ENCODE measurements at places on chromosomes 7 and 10. TPM values are rescaled to one million over a fixed set of nuclear protein-coding genes. Genes with fewer than 3 reads are reported as not detected.
A peak's percentile ranks its signal among the peaks of the same experiment; 100 is the strongest.

DNA sequence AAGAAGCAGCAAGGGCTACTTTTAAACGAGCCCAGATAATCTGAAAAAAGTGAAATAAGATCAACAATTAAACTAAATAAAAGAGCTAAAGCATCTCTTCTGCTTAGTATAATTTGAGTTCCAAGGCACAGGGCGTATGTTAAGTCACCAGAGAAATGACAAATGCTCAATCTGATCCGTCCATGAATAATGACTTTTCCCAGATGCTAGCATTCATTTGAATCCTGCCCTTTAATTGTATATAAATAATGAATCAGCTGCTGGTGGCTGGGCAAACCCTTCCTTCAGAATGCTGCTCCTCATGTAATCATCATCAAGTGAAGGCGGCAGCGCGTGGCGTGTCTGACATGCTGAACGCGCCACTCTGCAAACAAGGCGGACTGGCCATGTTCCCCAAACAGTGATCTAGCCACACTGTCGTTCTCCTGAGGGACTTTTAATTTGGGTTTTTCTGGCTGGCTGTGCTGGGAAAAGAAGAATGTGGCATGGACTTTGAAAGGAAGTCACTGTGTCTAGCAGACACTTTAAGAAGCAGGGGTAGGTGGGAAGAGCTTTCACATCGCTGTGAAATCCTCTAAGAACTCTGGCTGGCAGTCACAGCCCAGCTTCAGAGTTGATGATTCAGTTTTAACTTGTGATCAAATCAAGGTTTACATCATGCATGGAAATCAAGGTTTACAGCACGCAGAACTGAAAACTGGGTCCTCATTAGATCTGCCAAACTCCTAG lies 70.7 kb downstream of the BEND7 start:
- DNase-seq, result no peak
- peaks cover 5% of the 10 kb centered on the region for H3K27me3 ChIP-seq
- no peaks in the 10 kb centered on the region for H3K36me3 ChIP-seq

DNA sequence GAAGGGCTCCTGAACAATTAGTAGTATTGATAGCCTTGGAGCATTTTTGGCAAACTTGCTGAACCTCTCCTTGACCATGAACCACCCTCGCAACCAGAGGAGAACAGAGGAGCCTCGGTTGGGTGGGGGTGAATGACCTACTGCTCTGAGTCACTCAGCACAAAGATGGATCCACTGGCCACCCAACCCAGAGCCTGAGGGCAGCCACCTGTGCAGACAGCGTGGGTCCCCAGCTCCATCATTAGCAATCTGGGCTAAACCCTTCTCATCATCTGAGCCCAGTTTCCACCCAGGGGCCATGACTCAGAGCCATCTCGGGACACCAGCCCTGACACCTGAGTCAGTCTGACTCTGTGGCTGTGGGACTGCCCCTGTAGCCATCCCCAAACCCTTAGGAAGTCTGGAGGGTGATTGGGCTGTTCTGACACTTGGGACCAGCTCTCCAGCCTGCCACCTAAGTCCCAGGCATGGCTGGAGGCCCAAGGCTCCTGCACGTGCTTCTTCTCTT lies 171.8 kb upstream of the GPR26 start:
- no peak overlapping the region for H3K4me3 ChIP-seq
- no peaks in the 10 kb centered on the region for H3K27me3 ChIP-seq
- H3K27ac ChIP-seq, result no peak overlapping the region
- H3K4me1 ChIP-seq, result no peaks in the 10 kb centered on the region
- no peak for DNase-seq

- no peak overlapping the region for H3K4me3 ChIP-seq
- DNase-seq, result no peak
- H3K4me1 ChIP-seq, result peaks cover 7% of the 10 kb centered on the region
- no peaks in the 10 kb centered on the region for H3K27me3 ChIP-seq
- peaks cover 78% of the 10 kb centered on the region for H3K36me3 ChIP-seq
Observed at GRCh38 chr10:73800560-73801252, 10.7 kb downstream of the NDST2 start.

DNA sequence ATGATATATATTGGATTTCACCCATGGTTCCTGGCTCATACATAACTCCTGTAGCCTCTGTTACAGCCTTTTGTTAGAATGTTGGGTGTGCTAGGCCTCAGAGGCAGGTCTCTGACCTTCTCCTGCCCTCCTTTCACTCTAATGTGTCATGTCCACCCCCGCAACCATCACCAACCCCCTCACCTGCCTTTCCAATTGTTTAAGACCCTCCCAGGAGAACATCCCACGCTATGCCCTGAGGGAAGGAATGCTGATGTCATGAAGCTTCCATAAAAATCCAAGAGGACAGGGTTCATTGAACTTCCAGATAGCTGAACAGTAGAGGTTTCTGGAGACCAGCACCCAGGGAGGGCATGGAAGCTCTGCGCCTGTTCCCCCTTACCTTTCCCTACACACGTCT lies 30.8 kb upstream of the C10orf67 start:
- peaks cover 13% of the 10 kb centered on the region for H3K4me1 ChIP-seq
- H3K4me3 ChIP-seq, result no peak overlapping the region
- H3K27ac ChIP-seq, result no peak overlapping the region
- H3K36me3 ChIP-seq, result no peaks in the 10 kb centered on the region

GRCh38 chr7:131488361-131488760 lies 68.1 kb downstream of the PODXL start:
- no peaks in the 10 kb centered on the region for H3K27me3 ChIP-seq
- H3K4me1 ChIP-seq, result no peaks in the 10 kb centered on the region
- no peak overlapping the region for H3K4me3 ChIP-seq
- H3K27ac ChIP-seq, result no peak overlapping the region
- DNase-seq, result no peak

DNA sequence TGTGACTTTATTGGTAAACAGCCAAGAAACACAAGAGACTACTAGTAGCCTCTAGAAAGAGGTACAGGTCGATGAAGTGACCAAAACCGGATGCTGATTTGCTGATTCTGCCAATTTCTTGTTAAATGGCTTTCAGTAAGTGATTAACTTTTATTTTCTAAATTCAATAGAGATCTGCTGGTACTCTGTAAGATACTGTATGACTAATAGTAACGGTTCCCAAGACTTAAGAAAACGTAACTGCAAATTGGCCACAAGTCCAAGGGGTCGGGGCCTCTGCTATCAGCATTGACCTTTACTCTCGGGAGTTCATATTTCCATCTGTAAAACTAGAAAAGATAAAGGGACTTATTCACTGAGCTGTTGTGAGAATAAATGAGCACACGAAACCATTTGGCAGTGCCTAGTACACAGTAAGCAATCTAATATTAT lies 1.4 kb downstream of the FAM3C start:
- no peaks in the 10 kb centered on the region for H3K27me3 ChIP-seq
- H3K27ac ChIP-seq, result peak overlapping the region; percentile 55
- H3K4me3 ChIP-seq, result peak overlapping the region; percentile 75
- H3K36me3 ChIP-seq, result peaks cover 33% of the 10 kb centered on the region

- no peak overlapping the region for H3K4me3 ChIP-seq
- no peaks in the 10 kb centered on the region for H3K27me3 ChIP-seq
- no peak for DNase-seq
- no peaks in the 10 kb centered on the region for H3K4me1 ChIP-seq
- no peaks in the 10 kb centered on the region for H3K36me3 ChIP-seq
- no peak overlapping the region for H3K27ac ChIP-seq
Observed at GRCh38 chr10:103926722-103927319, 8.8 kb upstream of the STN1 start.

GRCh38 chr10:59970396-59971368 lies 64.3 kb upstream of the CCDC6 start:
- H3K27me3 ChIP-seq, result no peaks in the 10 kb centered on the region
- no peak overlapping the region for H3K4me3 ChIP-seq
- no peak overlapping the region for H3K27ac ChIP-seq
- DNase-seq, result no peak
- no peaks in the 10 kb centered on the region for H3K4me1 ChIP-seq

- no peaks in the 10 kb centered on the region for H3K36me3 ChIP-seq
- no peak overlapping the region for H3K27ac ChIP-seq
- H3K27me3 ChIP-seq, result no peaks in the 10 kb centered on the region
- DNase-seq, result no peak
Observed at GRCh38 chr7:18798088-18798906, 302.7 kb downstream of the HDAC9 start.

GRCh38 chr7:10343108-10343507 lies 630.6 kb upstream of the PHF14 start:
- no peak for DNase-seq
- H3K36me3 ChIP-seq, result no peaks in the 10 kb centered on the region
- no peaks in the 10 kb centered on the region for H3K4me1 ChIP-seq
- H3K27ac ChIP-seq, result no peak overlapping the region

DNA sequence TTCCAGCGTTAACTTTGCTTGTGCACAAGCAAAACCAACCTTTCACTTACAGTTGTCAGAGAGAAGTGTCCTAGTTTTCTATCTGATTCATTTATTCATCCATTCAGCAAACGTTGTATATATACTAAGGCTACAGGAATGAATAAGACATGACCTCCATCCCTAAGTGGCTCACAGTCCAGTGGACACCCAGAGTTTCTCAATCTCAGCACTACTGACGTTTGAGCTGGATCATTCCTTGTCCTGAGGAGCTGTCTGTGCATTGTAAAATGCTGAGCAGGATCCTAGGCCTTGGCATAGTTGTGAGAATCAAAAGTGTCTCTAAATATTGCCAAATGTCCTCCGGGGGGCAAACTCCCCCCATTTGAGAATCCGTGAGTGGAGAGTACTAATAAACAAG lies 166.7 kb upstream of the PRKCQ start:
- no peak overlapping the region for H3K27ac ChIP-seq
- H3K36me3 ChIP-seq, result no peaks in the 10 kb centered on the region
- no peaks in the 10 kb centered on the region for H3K4me1 ChIP-seq
- H3K27me3 ChIP-seq, result peaks cover 15% of the 10 kb centered on the region
- no peak for DNase-seq

- H3K4me3 ChIP-seq, result no peak overlapping the region
- H3K4me1 ChIP-seq, result peaks cover 27% of the 10 kb centered on the region
- no peak for DNase-seq
- no peak overlapping the region for H3K27ac ChIP-seq
- H3K36me3 ChIP-seq, result peaks cover 23% of the 10 kb centered on the region
- H3K27me3 ChIP-seq, result peaks cover 7% of the 10 kb centered on the region
Observed at GRCh38 chr10:18684953-18685352, 25.7 kb downstream of the ARL5B start.

GRCh38 chr10:48894911-48895802 lies 44.5 kb downstream of the LRRC18 start:
- H3K36me3 ChIP-seq, result no peaks in the 10 kb centered on the region
- peaks cover 2% of the 10 kb centered on the region for H3K27me3 ChIP-seq
- no peak for DNase-seq
- H3K4me3 ChIP-seq, result no peak overlapping the region
- peaks cover 5% of the 10 kb centered on the region for H3K4me1 ChIP-seq

DNA sequence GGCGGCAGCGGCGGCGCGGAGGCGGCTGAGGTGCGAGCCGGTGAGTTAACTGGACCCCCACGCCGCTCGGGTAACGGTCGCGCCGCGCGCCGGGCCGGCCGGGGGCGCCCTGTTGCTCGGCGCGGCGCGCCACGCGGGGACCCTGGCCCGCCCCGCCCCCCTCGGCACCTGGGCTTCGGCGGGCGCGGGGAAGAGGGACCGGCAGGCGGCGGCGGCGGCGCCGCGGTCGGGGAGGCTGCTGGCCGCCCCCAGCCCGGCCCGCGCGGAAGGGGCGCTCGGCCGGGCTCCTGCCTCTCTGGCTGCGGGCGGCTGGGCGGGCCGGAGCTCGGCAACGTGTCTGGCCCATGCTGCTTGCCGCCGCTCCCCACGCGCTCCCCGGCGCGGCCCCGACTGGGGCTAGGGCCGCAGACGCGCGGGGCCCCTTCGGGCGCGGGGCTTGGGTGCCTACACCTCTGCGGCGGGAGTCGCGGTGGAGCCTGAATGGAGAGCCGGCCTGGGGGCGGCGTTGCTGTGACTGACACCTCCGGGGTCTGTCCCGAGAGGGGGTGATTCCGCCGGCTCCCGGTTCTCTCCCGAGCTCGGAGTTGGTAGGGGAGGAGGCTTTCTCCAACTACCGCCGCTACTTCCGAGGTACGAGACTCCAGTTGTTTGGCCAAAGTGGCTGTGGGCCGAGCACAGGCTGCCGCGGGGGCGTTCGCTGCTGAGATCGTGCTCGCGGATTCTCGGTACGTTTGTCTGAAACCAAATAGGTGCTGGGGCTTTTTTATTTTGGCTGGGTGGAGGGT lies 494 bp downstream of the PALS2 start:
- H3K27me3 ChIP-seq, result peaks cover 38% of the 10 kb centered on the region
- DNase-seq, result peak; percentile 34
- peaks cover 5% of the 10 kb centered on the region for H3K36me3 ChIP-seq
- H3K4me3 ChIP-seq, result peak overlapping the region; percentile 96

- no peak overlapping the region for H3K4me3 ChIP-seq
- no peak for DNase-seq
- H3K27me3 ChIP-seq, result peaks cover 9% of the 10 kb centered on the region
Observed at GRCh38 chr10:22727663-22728062, 13.3 kb upstream of the PIP4K2A start.

DNA sequence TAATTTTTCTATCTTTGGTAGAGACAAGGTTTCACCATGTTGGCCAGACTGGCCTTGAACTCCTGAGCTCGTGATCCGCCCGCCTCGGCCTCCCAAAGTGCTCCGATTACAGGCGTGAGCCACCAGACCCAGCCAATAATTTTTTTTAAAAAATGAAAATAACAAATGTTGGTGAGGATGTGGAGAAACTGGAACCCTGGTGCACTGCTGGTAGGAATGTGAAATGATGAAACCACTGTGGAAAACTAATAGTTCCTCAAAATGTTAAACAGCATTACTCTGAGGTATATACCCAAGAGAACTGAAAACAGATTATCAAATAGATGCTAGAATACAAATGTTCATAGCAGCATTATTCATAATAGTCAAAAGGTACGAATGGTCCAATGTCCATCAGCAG lies 23.0 kb upstream of the YWHAG start:
- no peak overlapping the region for H3K4me3 ChIP-seq
- H3K27ac ChIP-seq, result no peak overlapping the region
- DNase-seq, result no peak
- H3K36me3 ChIP-seq, result no peaks in the 10 kb centered on the region
- H3K27me3 ChIP-seq, result no peaks in the 10 kb centered on the region

The PTPRE gene
- 16.8 TPM for total RNA-seq

The INA gene
- total RNA-seq, result 0.87 TPM

The TMEM26 gene
- not detected for total RNA-seq

The LEP gene
- total RNA-seq, result not detected

The KRIT1 gene
- total RNA-seq, result 43.0 TPM

The HKDC1 gene
- 0.11 TPM for total RNA-seq

The DLX5 gene
- not detected for total RNA-seq

The SLC4A2 gene
- total RNA-seq, result 106 TPM

The DNAJC12 gene
- 11.0 TPM for total RNA-seq

The C7orf33 gene
- total RNA-seq, result not detected

The STEAP1B gene
- total RNA-seq, result 0.30 TPM

The BAIAP2L1 gene
- total RNA-seq, result 1.9 TPM

The VWDE gene
- total RNA-seq, result 3.2 TPM

The TMEM270 gene
- total RNA-seq, result not detected

The GPC2 gene
- total RNA-seq, result 7.8 TPM

The PIK3AP1 gene
- 12.4 TPM for total RNA-seq

Data from activated T-helper 2 cell treated with anti-CD3 and anti-CD28 coated beads, Interferon-gamma antibody, Interleukin-2, Interleukin-4, amounts not matched to agents 10 μg/mL and 5 μg/mL and 100 μg/mL, durations not matched to agents 14 hours and 24 hours and 36 hours (primary cell).